ENCODE measurements at places on chromosomes 2 and 18.

GRCh38 chr2:35503311-35503710 is 852.3 kb upstream of the CRIM1 start:
- DNase-seq = no peak

DNA sequence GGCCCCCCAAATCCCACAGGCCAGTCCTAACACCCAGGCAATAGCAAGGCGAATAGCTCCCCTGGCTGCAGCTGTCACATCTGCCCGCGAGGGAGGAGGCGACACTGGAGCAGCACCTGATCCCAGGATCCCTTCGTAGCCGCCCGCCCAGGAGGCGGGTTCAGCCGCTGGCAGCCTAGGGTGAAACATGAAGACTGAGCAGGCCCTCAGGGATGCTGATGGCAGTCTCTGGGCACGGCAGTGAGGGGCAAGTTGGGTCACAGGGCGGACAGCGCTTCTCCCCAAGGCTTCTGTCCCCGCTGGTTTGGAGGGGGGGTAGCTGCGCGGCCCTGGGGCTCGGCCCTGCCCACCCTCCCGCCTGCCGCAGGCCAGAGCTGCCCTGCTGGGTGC is 1.9 kb downstream of the DNMT3A start:
- no peak for DNase-seq

DNA sequence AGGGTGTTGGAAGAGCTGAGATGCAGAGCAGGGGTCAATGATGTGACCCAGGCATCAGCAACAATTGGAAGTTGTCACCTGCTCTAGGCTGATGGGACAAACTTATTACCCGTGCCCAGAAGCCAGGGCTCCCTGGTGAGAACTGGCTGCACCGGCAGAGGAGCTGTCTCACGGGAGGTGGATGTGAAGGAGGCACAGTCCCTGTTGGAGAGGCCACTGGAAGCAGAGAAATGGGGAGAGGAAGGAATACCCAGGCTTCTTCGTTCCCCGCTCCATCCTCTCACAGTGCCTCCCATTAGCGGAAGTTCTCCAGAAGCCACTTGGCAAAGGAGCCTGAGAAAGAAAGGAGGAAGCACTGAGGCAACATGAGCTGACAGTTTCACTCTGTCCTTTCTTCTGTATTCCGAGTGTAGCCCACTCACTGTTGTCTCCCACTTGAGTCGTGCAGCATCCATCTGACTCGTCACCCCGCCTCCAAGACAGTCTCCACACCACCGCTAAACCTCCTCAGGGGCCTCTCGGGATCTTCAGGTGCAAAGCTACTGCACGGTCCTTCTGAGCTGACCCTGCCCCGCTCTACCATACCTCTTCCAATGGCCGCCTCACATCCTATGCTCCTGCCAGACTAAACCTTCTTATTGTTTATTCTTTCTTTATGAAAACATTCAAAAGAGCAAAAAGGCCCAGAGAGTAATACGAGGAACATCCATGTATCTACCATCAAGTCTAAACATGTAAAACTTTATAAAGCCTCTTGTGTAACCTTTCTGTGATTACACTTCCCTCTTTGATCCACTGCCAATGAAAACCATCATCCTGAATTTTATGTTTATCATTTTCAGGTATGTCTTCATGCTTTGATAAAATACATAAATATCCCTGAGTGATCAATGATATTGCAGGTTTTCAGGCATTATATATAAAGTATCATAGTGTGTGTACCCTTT is 19.1 kb upstream of the AFTPH start:
- DNase-seq = no peak

- DNase-seq = no peak
Observed at GRCh38 chr2:178282075-178282815, 87.9 kb downstream of the OSBPL6 start.

DNA sequence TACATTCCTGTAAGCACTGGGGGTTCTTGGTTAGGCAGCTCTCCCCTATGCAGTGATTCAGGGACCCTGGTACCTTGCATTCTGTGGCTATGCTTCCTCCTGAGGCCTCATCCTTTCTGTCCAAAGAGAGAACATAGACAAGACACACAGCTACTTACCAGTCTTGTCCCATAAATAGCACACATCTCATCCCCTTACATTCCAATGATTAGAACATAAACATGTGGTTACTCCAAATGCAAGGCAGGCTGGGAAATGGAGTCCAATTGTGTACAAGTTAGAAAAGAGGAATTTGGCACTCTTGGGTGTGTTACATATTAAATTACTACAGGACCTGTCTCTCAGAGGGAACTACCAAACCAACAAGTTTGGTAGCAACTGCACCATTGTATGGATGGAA is 171.3 kb downstream of the ARHGAP15 start:
- DNase-seq = no peak

- DNase-seq = no peak
Observed at GRCh38 chr2:166017208-166017607, 63.6 kb upstream of the TTC21B start.
